ENCODE measurements at places on chromosomes 13 and 19. TPM values are rescaled to one million over a fixed set of nuclear protein-coding genes. Genes with fewer than 3 reads are reported as not detected.

Gene ADGRE2
- 0.07 TPM for total RNA-seq

Gene CAMSAP3
- 65.9 TPM for total RNA-seq

Gene ZNF555
- 8.1 TPM for total RNA-seq

Gene CPT1C
- 60.8 TPM for total RNA-seq

Gene ICAM4
- 0.44 TPM for total RNA-seq
